ENCODE measurements at places on chromosomes 2 and 18.

GRCh38 chr2:202679980-202680379 is 45.2 kb downstream of the FAM117B start:
- DNase-seq, result no peak

GRCh38 chr2:3536682-3537632 is 17.6 kb upstream of the ADI1 start:
- DNase-seq, result no peak

- DNase-seq, result no peak
These were observed 154.2 kb upstream of the ZNF236 start for GRCh38 chr18:76668119-76668518.

- peak; percentile 34 for DNase-seq
These were observed 9.9 kb downstream of the TNP1 start for GRCh38 chr2:216849987-216850386.

GRCh38 chr2:74531666-74532065 is 1.9 kb downstream of the HTRA2 start:
- no peak for DNase-seq

GRCh38 chr2:167939514-167940345 is 307.7 kb downstream of the STK39 start:
- DNase-seq, result no peak

- DNase-seq, result no peak
These were observed 1579.5 kb downstream of the LRP1B start for GRCh38 chr2:140551287-140551686.

GRCh38 chr2:96626553-96626942 is 11.6 kb downstream of the KANSL3 start:
- DNase-seq, result no peak

DNA sequence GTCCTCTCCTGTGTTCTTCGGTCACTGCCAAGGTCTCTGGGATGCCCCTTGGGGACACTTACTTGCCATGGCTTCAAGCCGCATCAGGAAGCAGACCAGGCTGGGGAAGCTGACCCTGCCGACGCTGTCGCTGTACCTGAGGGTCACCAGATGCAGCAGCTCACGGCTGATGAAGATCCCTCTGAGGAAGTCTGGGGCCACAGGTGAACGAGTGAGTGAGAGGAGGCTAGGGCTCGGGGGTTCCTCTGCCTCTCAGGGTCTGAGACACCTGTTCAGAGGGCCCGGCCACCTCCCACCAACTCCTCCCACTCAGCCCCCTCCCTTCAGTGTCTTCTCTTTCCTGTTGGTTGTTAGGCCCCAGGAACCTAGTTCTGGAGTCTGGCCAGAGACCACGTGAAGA is 74.9 kb downstream of the CAPN13 start:
- no peak for DNase-seq

- no peak for DNase-seq
These were observed 298.9 kb upstream of the TCF4 start for GRCh38 chr18:55886886-55887285.
